ENCODE measurements at places on chromosomes 3 and 15.

- DNase-seq, result peak; percentile 57
These were observed 28.4 kb downstream of the CCDC12 start for GRCh38 chr3:46947981-46948791.

GRCh38 chr3:172042136-172042662 is 2.8 kb downstream of the FNDC3B start:
- DNase-seq, result no peak

GRCh38 chr3:31232055-31233025 is 300.4 kb upstream of the STT3B start:
- no peak for DNase-seq

DNA sequence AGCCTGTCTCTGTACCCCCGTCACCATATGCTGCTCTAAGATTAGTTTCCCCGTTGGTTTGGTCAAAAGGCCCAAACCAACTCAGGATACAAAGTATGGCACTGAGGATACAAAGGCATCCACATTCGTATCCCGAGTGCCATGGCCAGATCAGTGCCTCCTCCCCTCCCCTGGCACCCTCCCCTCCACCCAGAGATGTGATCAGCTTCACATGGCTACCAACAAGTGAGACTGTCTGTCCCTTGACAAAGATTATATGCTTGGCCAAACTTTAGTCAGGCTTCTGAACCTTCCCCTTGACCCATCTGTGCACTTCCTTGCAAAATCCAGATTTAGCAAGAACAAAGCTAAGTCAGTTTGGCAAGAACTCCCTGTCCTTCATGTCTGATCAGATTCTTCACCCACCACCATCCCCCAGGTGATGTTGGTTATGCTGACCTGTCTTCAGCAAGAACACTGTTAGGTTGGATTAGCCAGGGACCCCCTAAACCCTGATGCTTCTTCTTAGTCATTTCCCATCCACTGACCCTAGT is 61.7 kb downstream of the KLF15 start:
- DNase-seq, result no peak

DNA sequence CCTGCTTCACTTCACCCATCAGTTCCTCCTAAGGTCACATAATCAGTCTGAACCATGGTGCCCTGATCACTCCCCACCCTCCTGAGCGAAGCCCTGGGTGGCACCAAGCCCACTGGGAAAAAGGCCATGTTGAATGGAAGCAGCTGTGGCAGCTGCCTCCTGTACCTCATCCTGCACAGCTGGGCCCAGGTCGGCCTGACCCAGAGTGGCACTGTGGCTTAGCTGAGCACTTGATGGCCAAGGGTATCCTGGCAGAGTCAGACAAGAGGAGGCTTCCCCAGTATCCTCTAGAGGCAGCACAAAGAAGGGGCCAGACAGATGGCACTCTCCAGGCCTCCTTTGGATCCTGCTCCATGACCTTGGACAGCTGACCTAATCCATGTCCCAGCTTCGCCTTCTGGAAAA is 68.4 kb downstream of the TLE3 start:
- DNase-seq, result no peak

DNA sequence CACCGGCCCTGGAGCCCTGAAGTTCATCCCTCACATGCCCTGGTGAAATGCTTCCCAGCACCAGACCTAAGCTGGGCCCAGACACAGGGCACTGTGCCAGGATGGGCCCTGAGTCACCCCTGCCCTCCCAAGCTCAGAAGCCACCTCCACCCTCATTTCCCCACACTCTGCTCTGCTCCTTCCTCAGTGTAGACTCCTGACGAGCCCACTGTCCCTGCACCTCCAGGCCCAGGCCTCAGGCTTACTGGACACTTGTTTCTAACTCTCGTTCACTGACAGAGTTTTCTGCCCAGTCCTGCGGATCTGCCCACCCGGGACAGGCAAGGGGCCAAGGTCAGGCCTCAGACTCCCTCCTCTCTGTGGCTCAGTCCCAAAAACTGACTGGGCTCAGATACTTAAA is 112.6 kb upstream of the RNF7 start:
- peak; percentile 75 for DNase-seq

DNA sequence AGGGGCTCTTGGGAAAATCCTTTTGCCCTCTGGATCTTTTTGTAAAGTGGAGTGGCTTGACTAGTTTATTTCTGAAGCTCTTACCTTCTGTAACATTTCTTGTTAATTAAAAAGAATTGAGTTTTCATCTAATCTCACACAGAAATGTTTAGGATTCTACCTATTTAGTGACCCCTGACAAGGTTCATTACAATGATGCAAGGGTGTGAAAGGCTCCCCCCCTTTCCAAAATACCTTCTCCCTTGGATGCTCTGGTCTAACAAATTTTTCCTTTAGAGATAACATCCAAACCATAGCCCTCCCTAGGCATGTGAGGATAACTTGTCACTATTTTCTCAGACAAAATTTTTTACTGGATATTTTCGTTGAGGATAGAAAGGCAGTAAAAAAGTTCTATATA is 223.9 kb downstream of the THRB start:
- DNase-seq, result no peak

All from kidney tubule cell (primary cell).